G401 (cell line): ENCODE measurements at places on chromosomes 3 and 15.

GRCh38 chr3:153219146-153219545, 57.1 kb downstream of the RAP2B start:
- DNase-seq: no peak

DNA sequence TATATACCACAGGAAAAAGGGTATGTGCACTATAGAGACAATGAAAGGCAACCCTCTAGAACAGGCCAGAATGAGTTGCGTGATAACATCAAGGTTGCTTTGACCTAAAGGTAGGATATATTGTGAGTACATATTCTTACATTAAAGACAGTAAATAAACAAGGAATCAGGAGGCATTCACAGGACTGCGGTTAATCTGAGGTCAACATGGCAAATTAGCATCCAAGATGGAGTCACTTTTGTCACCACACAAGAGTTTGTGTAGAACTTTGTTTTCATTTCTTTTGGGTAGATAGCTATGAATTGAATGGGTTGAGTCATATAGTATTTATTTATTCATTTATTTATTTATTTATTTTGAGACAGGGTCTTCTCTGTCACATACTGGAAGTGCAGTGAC, 11.5 kb upstream of the SCAP start:
- no peak for DNase-seq

DNA sequence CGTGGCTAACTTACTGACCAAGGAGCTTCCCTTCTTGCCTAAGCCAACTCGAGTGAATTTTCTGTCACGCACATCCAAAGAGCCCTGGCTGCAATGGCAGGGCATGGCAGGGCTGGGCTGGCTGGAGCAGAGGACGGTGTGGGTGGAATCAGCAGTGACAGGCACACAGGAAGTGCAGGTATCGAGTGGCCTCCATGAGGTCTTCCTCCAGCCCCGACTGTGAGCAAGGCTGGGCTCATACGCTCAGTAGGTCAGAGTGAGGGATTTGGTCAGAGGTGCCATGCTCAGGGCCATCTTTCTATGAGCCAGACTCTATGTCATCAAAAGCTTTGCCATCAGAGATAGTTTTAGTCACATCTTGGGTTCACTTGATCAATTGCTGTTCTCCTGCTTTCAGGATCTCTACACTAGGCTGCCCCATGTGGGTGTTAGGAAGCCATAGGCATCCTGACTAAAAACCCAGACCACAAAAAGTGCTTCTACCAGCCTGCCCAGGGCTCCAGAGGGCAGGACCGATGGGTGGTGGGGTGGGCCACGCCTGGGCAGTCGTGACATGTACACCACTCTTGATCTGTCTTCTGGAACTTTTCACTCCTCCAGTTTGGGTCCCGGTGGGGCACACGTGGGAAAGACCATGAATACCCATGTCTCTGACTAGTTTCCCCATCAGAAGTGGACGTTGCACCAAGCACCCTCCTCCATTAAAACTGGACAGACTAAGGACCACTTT, 22.6 kb upstream of the COMMD4 start:
- no peak for DNase-seq

DNA sequence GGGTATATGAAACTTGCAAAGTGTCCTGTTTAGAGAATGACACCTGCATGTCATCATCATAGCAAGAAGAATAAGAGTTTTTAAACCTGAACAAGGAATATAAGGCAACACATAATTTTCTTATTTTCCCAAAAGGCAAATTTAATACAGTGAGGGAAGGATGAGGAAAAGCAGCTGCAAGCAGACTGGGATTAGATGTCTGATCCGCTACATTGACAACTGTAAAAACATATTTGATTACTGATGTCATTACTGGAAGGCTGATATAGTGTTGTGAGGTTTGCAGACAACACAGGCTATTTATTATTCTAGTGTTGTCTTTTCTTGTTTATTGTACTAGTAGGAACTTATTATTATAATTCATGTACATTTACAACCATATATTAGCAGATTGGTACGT, 528.7 kb downstream of the ZIC1 start:
- no peak for DNase-seq

DNA sequence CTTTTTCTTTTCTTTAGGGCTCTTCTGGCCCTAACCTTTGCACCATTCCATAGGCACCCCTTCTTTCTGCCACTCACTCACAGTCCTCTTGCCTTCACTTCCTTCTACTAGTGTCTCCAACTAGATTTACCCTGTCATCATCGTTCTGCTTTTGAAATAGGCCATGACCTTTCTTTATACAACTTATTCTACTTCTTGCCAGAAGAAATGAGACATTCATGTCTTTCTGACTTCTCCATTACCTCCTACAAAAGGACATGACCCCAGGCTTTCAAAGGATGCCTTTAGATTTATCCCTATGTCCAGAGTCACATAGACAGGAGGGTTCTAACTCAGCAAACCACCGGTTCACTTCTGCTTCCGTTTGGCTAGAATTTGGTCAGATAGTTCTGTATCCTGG, 336.4 kb upstream of the LRRFIP2 start:
- DNase-seq: no peak
